GM12864 (cell line): ENCODE measurements at places on chromosomes 6 and 20.

- no peak for DNase-seq
Measured at GRCh38 chr20:35120012-35120701, 27.0 kb downstream of the EDEM2 start.

DNA sequence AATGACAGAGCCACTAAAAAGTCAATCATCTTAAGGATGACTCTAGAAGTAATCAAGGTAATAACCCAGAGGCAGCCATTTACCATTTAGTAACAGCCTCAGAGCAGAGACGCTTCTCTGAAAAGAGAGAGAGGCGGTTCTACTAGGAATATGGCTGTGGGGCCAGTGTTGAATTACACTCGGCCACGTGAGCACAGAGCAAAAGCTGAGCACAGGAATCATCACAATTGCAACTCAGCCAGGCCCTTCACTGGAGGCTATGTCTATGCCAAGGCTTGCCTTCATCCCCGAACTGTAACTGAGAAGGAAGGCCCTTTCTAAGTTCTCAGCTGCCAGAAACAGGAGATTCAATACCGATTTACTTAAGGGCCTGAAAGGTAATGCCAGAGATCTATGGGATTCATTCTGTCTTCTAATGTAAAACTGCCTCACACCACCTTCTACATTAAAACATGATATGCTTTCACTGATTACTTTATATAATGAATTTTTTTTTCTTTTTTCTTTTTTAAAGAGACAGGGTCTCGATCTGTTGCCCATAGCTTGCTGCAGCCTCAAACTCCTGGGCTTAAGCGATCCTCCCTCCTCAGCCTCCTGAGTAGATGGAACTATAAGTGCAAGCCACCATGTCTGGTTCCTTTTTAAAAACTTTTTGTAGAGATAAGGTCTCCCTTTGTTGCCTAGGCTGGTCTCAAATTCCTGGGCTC lies 67.6 kb downstream of the NUDT3 start:
- no peak for DNase-seq

- no peak for DNase-seq
Measured at GRCh38 chr6:18115356-18115755, 7.1 kb downstream of the NHLRC1 start.

GRCh38 chr20:42530855-42531448 lies 658.8 kb downstream of the PTPRT start:
- DNase-seq, result no peak

- DNase-seq, result no peak
Measured at GRCh38 chr6:170041526-170041925, 249.4 kb downstream of the DLL1 start.

DNA sequence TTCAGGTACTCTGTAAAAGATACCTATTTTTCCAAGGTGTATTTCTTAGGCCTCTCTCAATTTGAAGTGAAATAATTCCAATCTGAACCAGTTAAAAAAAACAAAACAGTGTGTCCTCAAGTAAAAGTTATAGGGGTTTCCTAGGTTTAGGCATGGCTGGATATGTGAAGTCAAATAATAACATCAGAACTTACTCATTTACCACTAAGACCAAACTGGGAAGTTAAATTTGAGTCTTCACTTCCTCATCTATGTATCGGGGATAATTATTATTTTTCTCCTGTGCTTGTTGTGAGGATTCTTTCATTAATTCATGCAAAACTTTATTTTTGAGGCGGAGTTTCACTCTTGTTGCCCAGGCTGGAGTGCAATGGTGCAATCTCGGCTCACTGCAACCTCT lies 86.2 kb upstream of the PTPRK start:
- DNase-seq, result no peak

DNA sequence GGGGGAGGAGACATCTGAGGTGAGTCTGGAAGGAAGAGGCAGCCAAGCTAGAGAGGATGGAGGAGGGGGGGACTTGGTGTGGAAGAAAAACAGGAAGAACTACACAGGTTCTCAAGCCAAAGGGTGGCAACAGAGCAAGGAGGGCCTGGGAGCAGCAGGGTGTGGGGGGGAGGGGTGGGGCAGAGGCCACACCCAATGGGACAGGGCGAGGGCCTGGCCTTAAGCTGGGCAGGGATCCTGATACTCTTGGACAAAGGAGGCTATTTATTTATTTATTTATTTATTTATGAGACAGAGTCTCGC lies 359.0 kb downstream of the ZFAND3 start:
- no peak for DNase-seq

DNA sequence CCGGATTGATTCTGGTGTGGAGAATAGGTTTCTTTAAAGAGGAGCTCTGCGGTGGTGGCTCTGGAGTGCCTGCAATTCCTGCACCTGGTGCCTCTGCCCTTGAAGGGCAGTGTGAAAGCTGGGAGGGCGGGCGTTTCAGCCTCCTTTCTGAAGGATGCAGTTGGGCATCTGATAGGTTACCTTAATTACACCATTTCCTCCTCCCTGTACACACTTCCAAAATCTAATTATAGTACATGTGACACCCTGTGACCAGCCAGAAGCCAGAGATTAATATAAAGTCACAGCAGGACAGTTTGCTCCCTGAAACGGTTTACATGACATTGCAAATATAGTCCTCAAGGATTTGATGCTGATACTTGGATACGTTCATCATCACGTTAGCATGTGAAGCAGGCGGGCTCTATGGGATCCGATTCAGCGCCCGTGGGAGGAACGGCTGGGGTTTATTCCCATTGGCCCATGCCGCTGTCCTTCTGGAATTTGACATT lies 548.2 kb downstream of the QKI start:
- no peak for DNase-seq

GRCh38 chr20:5570452-5570851 lies 179.7 kb upstream of the SHLD1 start:
- no peak for DNase-seq

GRCh38 chr20:10915815-10916214 lies 242.0 kb upstream of the JAG1 start:
- DNase-seq, result no peak

- DNase-seq, result no peak
Measured at GRCh38 chr6:138188278-138188941, 26.7 kb downstream of the ARFGEF3 start.

DNA sequence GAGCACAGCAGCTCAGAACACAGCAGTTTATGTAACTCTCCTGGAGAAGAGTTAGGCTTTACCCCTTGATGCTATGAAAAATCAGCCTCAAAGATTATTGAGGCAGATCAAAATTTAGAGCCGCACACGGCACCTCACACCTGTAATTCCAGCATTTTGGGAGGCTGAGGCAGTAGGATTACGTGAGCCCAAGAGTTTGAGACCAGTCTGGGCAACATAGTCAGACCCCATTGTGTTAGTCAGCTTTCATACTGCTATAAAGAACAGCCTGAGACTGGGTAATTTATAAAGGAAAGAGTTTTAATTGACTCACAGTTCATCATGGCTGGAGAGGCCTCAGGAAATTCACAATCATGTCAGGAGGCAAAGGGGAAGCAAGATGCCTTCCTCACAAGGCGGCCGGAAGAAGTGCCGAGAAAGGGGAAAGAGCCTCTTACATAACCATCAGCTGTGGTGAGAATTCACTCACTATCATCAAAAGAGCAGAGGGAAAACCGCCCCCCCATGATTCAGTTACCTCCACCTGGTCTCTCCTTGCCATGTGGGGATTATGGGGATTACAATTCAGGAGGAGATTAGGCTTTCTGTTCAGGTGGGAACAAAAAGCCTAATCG lies 87.7 kb downstream of the SGK1 start:
- DNase-seq, result no peak
